ENCODE measurements at places on chromosomes 7 and 10.
A peak's percentile ranks its signal among the peaks of the same experiment; 100 is the strongest.

- H3K4me1 ChIP-seq = no peaks in the 10 kb centered on the region
- no peak overlapping the region for H3K4me3 ChIP-seq
- H3K27me3 ChIP-seq = no peaks in the 10 kb centered on the region
- peak; percentile 25 for DNase-seq
- no peaks in the 10 kb centered on the region for H3K36me3 ChIP-seq
- no peak overlapping the region for H3K27ac ChIP-seq
Measured at GRCh38 chr7:138125598-138126111, 49.4 kb downstream of the AKR1D1 start.

- no peak overlapping the region for H3K4me3 ChIP-seq
- no peaks in the 10 kb centered on the region for H3K36me3 ChIP-seq
- no peak for DNase-seq
- H3K4me1 ChIP-seq = no peaks in the 10 kb centered on the region
Measured at GRCh38 chr10:62996925-62997324, 136.2 kb upstream of the NRBF2 start.

DNA sequence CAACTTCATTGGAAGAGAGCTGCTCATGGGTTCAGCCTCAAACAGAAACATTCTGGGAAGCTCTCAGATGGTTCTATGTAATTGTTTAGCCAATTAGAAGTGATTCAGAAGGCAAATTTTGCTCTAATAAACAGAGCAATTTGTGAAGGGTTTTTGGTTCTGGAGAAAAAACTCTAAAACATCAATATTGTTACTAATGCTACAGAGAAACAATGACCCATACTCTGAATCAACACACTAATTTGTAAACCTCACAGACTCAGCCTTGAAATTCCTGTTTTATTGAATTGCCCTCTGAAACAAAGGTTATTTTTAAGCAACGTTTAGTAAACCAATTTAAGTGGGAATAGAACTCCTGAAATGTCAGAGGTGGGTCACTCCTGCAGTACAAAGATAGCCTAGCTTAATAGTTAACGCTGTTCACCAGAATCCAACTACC is 171.6 kb upstream of the SVIL start:
- H3K36me3 ChIP-seq = no peaks in the 10 kb centered on the region
- H3K4me1 ChIP-seq = no peaks in the 10 kb centered on the region
- H3K27me3 ChIP-seq = no peaks in the 10 kb centered on the region
- no peak overlapping the region for H3K27ac ChIP-seq
- no peak for DNase-seq

GRCh38 chr10:127968659-127969058 is 61.8 kb downstream of the PTPRE start:
- no peaks in the 10 kb centered on the region for H3K4me1 ChIP-seq
- no peak overlapping the region for H3K4me3 ChIP-seq
- no peak for DNase-seq
- no peak overlapping the region for H3K27ac ChIP-seq
- H3K36me3 ChIP-seq = no peaks in the 10 kb centered on the region

GRCh38 chr7:121138262-121138933 is 149.9 kb downstream of the CPED1 start:
- H3K4me3 ChIP-seq = no peak overlapping the region
- H3K27ac ChIP-seq = no peak overlapping the region
- H3K27me3 ChIP-seq = no peaks in the 10 kb centered on the region
- H3K4me1 ChIP-seq = no peaks in the 10 kb centered on the region

- no peaks in the 10 kb centered on the region for H3K27me3 ChIP-seq
- no peak for DNase-seq
- H3K27ac ChIP-seq = no peak overlapping the region
- no peak overlapping the region for H3K4me3 ChIP-seq
Measured at GRCh38 chr10:67076144-67076543, 150.3 kb downstream of the LRRTM3 start.

GRCh38 chr7:55963584-55964168 is 709 bp upstream of the NIPSNAP2 start:
- peak overlapping the region; percentile 48 for H3K27ac ChIP-seq
- H3K4me3 ChIP-seq = peak overlapping the region; percentile 60
- DNase-seq = no peak
- H3K4me1 ChIP-seq = peaks cover 35% of the 10 kb centered on the region

DNA sequence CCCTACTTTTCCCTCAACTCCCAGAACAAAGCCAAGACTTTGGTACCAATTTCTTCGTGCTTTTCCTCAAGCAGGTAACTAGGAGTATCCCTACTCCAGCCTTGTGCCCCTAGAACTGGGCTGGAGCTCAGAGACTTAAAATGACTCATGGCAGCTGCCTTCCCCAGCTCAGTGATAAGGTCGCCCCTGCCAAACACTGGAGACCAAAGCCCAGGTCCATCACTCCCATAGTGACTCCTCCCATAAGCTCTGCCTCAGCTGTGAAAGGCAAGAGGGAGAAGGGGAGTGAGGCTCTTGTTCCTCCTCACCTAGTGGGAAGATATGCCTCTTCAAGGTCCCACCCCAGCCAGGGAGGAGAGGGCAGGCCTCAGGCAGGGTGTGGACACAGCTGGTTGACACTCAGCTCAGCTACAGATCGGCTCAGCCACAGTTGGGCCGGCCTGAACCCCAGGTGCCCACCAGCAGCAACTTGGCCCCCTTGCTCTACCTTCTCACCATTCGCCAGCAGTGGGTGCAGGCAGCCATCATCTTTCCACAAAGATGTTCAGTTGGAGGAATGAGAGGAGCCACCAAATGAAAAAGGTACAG is 13.8 kb upstream of the CYREN start:
- peaks cover 65% of the 10 kb centered on the region for H3K36me3 ChIP-seq
- no peak for DNase-seq
- no peaks in the 10 kb centered on the region for H3K27me3 ChIP-seq
- no peak overlapping the region for H3K4me3 ChIP-seq
- H3K27ac ChIP-seq = no peak overlapping the region
- no peaks in the 10 kb centered on the region for H3K4me1 ChIP-seq

DNA sequence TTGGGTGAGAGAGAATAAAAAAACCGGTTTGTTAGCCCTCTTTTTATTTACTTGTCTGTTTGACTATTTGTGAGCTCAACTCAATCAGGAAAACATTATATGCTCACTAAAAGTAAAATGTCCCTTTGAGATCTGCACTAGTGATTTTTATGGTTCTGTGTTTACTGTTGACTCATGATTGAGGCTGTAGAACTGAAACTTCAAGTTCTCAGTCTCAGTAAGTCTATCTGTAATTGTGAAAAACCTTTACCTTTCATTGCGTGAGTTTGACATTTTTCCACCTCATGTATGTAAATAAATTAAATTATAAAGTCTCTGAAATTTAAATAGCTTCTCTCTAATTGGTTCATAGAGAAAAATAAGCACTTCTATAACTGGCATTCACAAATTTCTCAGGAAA is 17.0 kb upstream of the CASD1 start:
- H3K27me3 ChIP-seq = peaks cover 4% of the 10 kb centered on the region
- no peaks in the 10 kb centered on the region for H3K36me3 ChIP-seq
- H3K4me1 ChIP-seq = no peaks in the 10 kb centered on the region
- no peak overlapping the region for H3K27ac ChIP-seq
- H3K4me3 ChIP-seq = no peak overlapping the region

Measured in CD4-positive, alpha-beta T cell (primary cell).